Islet precursor cell (in vitro differentiated cells): ENCODE measurements at places on chromosomes 1 and 21.

DNA sequence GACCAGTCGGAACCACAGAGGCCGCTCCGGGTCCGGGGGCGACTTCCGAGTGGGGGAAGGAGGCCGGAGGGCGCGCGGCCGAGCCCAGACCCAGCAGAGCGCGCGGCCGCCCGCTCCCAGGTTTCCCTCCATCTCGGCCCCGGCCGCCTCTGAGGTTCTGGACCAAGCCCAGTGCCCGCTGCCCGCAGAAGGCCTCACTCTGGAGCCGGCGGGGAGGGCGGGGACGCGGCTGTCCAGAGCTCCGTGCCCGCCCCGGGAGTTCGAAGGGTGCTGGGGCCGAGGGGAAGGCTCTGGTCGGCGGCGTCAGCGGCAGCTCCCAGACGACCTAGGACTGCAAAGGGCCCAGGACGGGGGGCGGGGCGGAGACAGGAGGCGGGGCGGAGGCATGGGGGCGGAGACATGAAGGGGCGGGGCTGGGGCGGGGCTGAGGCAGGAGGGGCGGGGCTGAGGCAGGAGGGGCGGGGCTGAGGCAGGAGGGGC, 48.0 kb upstream of the SLC19A1 start:
- peak; percentile 89 for DNase-seq

DNA sequence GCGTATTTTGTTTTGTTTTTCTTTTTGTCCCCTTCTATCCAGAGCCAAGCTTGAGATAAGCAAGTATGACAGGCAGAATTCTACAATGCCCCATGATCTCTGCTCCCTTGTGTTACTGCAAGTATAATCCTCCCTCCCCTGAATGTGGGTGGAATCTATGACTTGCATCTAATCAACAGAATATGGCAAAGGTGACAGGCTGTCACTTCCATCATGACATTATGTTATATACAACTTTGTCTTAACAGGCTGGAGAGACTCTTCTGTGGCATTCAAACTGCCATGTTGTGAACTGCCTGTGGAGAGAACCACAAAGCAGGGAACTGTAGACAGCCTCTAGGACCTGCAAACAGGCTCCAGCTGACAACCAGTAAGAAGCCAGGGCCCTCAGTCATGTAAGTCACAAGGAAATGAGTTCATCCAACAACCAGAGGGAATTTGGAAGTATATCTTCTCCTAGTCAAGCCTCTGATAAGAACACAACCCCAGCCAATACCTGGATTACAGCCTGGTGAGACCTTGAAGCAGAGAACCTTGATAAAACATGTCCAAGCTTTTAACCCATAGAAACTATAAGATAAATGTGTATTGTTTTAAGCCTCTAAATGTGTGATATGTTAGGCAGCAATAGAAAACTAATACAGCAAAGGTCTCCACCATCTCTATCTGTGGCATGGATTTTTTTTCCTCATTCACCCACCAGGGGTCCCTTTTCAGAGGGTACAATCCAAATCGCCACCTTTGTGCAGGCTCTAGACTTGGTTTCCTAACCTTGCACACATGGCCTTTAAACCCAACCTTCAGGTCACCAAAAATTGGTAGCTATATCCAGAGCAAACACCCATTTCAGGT, 5.7 kb upstream of the C1orf162 start:
- DNase-seq, result no peak

DNA sequence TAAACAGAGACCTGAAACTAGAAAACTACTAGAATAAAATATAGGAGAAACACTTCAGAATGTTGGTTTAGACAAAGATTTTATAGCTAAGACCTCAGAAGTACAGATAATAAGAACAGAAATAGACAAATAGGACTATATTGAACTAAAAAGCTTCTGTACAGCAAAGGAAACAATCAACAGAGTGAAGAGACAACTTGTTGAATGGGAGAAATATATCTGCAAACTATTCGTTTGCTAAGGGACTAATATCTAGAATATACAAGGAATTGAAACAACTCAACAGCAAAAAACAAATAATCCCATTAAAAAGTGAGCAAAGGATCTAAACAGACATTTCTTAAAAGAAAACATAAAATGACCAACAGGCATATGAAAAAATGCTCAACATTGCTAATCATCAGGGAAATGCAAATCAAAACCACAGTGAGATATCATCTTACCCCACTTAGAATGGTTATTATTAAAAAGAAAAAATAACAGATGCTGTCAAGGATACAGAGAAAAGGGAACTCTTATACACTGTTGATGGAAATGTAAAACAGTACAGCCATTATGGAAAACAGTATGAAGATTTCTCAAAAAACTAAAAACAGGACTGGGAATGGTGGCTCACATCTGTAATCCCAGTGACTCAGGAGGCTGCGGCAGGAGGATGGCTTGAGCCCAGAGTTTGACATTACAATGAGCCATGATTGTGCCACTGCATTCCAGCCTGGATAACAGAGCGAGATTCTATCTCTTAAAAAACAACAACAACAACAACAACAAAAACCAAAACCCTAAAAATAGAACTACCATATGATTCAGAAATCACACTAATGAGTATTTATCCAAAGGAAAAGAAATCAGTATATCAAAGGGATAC, 37.3 kb upstream of the ZSWIM5 start:
- no peak for DNase-seq

GRCh38 chr21:21163904-21164303, 165.7 kb downstream of the NCAM2 start:
- peak; percentile 58 for DNase-seq

- DNase-seq, result peak; percentile 88
These were observed at the start of gene TSTD1 for GRCh38 chr1:161038523-161039153. TSS of gene TSTD1 (minus strand) at chr1:161038964. CDS start at chr1:161038889, 75 bp downstream.

GRCh38 chr1:66342707-66343106, 191.2 kb upstream of the SGIP1 start:
- no peak for DNase-seq

DNA sequence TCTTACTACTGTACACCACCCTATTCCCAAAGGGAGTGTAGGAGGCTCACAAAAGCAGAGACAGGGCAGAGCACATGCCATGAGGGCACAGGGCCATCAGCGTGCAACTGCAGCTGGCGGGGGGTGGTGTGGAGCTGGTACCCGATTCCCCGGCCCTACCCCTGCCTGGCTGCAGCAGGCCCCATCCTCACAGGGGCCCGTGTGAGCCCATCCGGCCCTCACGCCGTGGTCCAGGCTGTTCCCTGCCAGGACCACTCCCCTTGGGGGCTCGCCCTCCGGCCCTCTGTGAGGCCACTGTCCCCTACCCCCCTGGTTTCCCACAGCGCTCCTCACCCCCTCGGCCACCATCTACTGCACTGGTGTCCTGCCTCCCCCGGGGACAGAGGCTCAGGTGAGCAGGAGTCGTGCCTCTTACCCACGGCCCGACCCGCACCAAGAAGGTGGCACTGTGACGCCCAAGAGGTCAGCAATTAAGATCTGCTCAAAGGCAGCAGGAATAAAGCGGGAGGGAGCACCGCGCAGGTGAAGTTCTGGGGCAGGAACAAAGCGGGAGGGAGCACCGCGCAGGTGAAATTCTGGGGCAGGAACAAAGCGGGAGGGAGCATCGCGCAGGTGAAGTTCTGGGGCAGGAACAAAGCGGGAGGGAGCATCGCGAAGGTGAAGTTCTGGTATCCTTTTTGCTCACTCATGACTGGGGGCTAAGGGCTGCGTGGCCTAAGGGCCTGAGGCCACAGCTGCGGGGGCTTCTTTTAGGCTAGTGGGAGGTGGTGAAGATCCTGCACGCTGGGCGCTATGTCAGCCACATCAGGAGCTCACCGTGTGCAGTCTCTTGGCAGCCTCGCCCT, 3.9 kb downstream of the POFUT2 start:
- peak; percentile 40 for DNase-seq

GRCh38 chr1:36842448-36842847, 191.9 kb downstream of the GRIK3 start:
- DNase-seq, result no peak

- no peak for DNase-seq
These were observed 20.0 kb upstream of the SYT6 start for GRCh38 chr1:114173680-114174079.

- DNase-seq, result no peak
These were observed 623.2 kb downstream of the LMO4 start for GRCh38 chr1:87951852-87952251.

- DNase-seq, result no peak
These were observed 58.4 kb upstream of the MYOCOS start for GRCh38 chr1:171563675-171564074.

GRCh38 chr21:16419188-16419921, 689.6 kb downstream of the USP25 start:
- DNase-seq, result no peak

GRCh38 chr1:165891111-165891860, 63.9 kb downstream of the UCK2 start:
- no peak for DNase-seq

DNA sequence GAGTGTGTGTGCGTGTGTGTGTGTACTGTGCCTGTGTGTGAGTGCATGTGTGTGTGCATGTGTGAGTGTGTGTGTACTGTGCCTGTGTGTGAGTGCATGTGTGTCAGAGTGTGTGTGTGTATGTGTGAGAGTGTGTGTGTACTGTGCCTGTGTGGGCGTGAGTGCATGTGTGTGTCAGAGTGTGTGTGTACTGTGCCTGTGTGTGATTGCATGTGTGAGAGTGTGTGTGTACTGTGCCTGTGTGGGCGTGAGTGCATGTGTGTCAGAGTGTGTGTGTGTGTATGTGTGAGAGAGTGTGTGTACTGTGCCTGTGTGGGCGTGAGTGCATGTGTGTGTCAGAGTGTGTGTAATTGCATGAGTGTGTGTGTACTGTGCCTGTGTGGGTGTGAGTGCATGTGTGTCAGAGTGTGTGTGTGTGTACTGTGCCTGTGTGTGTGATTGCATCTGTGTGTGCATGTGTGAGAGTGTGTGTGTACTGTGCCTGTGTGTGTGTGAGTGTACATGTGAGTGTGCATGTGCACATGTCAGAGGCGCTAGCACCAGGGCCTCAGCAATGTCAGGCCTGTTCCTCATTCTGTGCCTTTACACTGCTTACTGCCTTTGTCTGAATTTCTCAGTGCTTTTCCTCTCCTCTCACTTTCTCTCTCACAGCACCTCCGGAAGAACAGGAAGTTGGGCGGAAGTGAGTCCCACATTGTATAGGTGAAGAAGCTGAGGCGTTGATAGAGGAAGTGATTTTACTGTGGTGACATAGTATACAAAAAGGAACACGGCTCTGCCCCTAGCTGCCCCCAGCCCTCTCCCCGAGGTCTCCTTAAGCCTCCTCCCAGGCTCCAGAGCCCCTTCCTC, 4.9 kb downstream of the SLC5A9 start:
- peak; percentile 17 for DNase-seq

DNA sequence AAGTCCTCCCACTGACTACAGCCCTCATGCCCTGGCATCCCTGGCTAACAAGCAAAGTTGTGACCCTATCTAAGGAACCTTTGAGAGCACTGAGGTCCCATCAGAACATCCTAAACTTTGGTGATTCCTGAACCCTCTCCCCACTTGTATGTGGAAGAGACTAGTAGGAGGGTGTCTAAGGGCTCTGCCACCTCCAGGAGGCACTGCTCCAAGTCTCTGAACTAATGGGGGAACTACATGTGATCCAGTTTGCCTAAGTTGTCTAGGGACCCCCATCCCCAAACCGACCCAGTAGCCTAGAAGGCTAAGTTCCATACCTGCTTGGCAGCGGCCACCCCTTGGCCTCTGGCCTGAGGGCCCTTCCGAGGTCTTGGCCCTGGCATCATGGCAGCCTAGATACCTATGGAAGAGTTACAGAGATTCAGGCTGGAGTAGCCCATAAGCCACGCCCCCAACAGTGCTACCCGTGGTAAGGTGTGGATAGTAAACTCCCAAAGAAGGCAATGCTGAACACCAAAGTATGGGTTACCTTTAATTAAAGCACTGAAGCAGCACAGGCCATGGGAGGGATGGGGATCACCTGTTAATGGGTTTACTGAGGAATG, 1.7 kb downstream of the CC2D1B start:
- no peak for DNase-seq

DNA sequence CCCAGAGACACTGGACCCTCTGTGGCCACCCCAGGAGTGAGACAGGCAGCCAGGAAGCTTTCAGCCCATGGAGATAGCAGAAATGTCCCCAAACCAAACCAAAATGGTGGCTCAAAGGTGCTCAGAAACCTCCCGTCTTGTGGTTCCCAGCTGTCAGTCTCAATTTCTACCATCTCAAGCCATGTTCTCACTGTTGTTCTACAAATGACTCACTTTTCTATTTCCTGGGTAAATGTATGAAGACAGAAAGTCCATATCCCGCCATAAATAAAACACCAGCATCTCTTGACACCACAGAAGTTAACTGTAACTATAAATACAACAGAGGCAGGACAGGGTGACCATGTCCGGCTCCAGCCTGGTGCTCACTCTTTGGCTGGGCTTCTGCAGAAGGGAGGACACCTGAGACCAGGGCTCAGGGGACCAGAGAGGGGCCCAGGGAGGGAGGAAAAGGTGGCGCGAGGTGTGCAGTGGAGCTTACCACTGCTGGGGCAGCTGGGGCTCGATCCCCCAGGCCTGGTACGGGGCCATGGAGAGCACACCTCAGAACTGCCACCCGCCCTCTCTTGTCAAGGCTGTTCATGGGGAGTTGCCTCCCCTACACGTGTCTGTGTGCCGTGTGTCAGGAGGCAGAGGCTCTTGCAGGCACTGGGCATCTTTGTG, 43.6 kb downstream of the EPHB2 start:
- DNase-seq, result no peak

DNA sequence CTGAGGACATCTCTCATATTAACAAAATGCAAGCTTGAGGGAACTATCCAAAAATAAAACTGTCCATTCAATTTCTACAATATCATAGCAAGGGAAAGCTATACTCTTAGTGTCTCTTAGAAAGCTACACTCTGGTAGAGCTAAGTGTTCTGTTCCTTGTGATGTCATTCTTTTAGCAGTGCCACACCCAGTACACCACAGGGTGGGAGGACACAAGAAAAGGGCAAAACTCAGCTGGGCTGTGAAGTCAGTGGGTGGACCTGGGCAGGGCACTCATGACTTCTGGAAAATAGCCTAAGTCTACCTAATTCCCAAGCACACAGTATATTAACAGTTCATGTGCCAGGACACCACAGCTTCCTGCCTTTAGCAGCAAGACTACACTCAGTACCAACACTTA, 42.2 kb upstream of the TNFSF4 start:
- no peak for DNase-seq

GRCh38 chr1:15951341-15952153, 24.4 kb downstream of the ZBTB17 start:
- DNase-seq, result peak; percentile 51

GRCh38 chr1:67031121-67031858, 22.7 kb downstream of the SLC35D1 start:
- DNase-seq, result no peak

DNA sequence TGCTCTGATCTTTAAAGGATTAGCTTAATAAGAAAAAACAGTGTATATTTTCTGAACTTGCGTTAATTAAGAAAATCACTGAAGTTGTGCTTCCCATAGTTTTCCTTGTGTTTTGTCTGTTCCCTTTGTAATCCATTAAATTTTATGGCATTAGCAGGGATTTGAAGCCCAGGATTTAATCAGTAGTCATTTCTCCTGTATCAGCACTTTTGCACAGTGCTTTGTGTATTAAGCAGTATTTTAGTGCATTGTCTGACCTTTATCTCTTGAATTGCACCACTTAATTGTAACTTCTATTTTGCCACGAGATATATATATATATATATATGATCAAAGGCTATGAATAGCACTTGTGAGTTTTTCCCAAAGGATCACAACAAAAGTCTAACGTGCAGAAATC, 133.7 kb downstream of the S1PR1 start:
- no peak for DNase-seq

- no peak for DNase-seq
These were observed 30.6 kb downstream of the WLS start for GRCh38 chr1:68201546-68202238.
